ENCODE measurements at places on chromosomes 7 and 10.
A peak's percentile ranks its signal among the peaks of the same experiment; 100 is the strongest.

DNA sequence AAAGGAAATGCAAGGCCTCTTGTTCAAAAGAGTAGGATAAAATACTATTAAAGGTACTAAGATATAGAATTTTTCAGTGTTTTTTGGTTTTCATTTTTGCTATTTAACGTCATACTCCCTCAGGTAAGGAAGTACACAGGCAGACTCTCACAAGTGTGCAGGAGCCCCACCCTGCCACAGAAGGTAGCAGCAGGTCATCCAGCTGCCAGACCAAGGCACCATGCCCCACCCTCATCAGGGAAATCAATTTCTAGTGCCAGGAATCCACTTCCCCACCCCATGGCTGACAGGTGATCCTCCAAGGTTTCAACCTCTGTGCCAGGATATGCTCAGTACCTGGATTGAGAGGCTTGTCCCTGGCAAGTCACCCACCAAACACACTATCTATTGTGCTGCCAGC, 712.9 kb downstream of the SORCS3 start:
- DNase-seq = no peak

DNA sequence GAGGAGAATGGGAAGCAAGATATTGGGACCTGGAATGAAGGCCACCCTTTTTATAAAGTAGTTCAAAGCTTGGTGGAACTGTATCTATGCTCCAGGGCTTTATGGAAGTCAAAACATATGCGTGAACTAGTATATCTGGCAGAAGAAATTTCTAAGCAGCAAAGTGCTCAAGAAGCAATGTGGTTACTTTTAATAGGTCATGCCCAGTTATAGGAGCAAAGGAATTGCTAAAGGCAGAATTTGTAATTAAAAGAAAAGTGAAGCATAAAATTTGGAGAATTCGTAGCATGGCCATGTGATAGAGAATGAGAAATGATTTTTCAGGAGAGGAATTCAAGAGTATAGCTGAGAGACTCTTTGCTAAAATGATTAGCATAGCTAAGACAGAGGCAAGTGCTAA, 1110.4 kb downstream of the XPNPEP1 start:
- no peak for DNase-seq

- DNase-seq = peak; percentile 15
Measured at GRCh38 chr10:127977357-127978009, 70.6 kb downstream of the PTPRE start.

- peak; percentile 58 for DNase-seq
Measured at GRCh38 chr10:22246680-22247391, 29.0 kb upstream of the EBLN1 start.

GRCh38 chr10:106711313-106711906, 453.1 kb downstream of the SORCS1 start:
- DNase-seq = peak; percentile 49

DNA sequence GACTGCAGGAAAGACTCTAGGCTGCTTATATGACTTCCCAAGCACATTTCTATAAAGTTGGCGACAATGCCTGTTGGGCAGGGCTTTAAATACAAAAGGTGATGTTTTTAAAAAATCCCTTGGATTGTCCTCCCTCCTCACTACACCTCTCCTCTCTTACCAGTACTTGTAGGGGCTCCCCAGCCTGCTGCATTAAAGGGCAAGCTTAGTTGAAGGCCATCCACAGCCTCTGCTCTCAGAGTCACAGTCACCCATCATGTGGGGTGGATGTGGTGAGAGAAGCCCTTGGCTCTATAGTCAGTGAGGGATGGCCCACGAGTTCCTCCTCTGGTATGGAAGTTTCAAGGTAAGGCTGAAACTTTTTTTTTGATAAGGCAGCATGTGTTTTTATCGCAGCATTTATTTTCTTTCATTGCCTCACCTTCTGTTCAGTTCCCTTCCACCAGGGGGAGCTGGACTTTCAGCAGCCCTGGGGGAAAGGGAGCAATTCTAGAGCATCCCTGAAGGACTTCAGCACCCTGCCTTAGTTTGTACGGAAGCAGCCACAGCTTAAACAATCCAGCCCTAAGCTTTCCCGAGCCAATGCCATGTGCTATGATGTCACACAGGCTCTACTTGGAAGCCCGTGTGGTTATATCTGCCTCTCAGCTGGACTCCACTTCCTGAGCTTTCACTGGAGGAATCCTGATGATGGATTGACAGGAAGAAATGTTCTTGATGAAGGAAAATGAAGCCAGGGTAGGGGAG, 131.9 kb downstream of the CALCR start:
- DNase-seq = peak; percentile 43

DNA sequence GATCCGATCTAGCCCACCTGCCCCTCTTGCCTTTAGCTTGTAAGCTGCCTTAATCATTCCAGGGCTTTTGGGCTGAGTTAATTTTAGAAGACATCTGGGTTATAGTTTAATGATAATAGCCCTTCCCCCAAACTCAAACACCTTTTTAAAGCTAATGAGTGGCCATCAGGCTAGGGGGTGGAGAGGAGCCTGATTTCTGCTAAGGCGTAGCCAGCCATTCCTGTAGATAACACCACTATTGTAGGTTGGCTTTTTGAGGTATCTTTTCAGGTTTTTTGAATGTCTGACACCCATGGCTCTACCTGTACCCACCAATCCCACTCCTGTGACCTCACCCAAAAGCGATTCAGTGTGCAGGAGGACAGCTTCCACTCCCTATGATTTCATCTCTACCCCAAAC, 7.6 kb upstream of the SYPL1 start:
- no peak for DNase-seq

DNA sequence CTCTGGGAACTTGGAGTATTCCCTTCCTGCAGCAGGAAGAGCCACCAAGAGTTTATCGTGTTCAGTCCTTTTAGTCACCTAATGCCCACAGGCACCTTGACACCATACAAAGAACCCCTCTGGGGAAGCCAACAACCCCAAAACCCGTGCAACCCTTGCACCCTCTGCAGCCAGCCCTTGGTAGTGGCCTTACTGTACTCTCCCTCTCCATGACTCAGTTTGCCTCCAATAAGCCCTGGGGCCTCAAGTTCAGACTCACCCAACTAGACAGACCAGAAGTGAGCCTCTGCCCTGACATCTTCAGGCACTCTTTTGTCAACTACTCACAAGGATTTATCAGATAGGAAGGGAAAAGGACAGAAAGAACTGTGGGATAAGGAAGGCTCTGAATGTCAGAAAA, 30.9 kb downstream of the KCNMA1 start:
- DNase-seq = no peak

GRCh38 chr7:67716729-67717128, 720.1 kb downstream of the TYW1 start:
- no peak for DNase-seq

- DNase-seq = no peak
Measured at GRCh38 chr7:1359051-1359400, 100.2 kb downstream of the MICALL2 start.

DNA sequence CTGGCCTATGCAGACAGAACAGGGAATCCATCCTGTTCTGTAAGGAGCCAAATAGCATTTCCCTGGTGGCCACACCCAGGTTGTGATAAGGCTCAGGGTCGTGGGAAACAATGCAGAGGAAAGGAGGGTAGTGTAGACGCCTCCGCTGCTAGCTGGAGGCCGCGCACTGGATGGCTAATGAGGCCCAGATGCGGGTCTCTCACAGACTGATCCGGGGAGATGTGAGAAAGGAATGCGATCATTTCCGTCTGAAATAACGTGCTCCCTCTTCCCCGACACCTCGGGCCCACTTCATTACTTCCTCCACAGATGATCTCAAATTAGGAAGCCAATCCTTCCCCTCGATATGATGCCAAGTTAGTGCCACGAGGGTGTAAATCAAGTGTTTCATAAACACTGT, 203.3 kb downstream of the TAX1BP1 start:
- no peak for DNase-seq

GRCh38 chr7:157972914-157973313, 614.7 kb downstream of the PTPRN2 start:
- no peak for DNase-seq

GRCh38 chr7:108629651-108630400, 60.2 kb downstream of the DNAJB9 start:
- DNase-seq = no peak

DNA sequence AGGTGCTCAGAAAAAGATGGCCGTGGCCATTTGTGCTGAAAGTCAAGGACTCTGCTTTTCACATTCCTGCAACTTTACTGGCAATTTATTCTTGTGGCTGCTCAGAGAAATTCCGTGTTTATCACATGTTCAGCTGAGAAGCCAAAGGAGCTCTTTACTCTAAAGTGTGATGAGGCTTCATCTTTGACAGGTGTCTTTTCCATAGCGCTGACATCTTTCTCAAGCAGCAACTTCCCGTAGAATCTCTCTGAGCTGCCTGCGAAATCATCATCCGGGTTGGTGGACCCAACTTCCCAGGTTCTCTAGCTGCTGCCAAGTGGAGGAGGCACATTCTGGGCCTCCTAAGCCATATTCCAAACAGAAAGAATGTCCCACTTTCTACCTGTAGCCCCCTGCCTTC, 16.9 kb upstream of the NPS start:
- DNase-seq = no peak

DNA sequence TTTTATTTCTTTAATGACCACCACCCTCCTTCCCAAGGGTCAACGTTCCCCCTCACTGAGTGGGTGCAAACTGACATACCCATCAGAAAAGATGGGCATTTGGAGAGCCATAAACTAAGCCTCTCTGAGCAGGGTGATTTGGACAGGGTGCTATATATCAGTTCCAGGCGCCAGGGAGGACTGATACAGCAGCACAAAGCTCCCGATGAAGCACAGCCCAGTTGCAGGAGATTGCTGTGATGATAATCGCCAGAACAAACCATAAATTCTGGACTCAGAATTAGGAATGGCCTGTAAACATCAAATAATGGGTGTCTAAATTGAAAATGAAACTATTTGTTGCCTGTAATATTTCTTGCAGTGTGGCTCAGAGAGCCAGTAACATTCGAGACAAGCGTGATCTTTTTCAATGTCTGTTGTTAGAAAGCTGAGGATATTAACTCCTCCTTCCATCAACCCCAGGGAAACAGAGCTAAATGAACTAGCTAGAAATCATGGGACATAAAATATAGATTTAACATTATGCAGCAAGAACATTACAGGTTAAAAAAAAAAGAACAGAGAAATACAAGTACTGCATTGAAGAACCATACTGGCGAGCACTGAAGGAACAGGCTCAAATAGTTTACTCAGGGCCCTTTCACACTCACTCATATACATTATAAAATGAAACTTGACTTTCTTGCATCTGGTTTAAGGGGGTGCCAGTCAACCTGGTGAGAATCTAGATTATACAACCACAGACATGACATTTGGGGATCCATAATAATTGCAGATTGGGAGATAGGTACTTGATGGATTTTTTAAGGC, 137.5 kb upstream of the LRRTM3 start:
- DNase-seq = no peak

DNA sequence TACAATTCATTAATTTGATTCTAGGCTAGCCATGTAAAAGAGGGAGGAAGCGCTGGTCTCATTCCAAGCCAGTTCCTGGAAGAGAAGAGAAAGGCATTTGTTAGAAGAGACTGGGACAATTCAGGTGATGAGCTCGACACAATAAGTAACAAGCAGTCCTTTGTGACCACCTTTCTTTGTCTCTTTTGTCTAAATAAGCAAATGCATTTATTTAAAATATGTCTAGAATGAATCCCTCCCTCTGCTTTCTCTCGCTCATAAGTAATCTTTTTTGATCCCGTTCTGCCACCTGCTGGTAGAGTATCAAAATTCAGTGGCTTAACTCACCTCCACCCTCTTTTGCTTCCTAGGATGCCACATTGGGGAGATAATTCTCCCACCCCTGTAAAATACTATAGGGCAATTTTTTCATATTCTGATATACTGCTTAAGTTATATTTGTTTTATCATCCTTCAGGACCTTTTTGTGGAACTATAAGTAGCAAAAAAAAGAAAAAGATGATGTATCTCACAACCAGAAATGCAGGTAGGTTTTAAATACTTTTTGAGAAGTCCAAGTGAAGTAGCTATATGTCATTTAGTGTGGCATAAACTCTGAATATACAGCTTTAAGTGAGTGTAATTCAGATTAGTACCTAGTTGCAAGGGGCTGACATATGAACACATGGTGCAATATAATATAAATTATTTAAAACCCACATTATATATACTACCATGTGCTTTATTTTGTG, 91.5 kb downstream of the GSDME start:
- DNase-seq = peak; percentile 48

GRCh38 chr7:51111241-51111940, 205.2 kb downstream of the COBL start:
- no peak for DNase-seq

- DNase-seq = no peak
Measured at GRCh38 chr7:152860310-152860709, 100.8 kb downstream of the ACTR3B start.

GRCh38 chr7:26279405-26279804, 12.3 kb upstream of the SNX10 start:
- DNase-seq = peak; percentile 34

DNA sequence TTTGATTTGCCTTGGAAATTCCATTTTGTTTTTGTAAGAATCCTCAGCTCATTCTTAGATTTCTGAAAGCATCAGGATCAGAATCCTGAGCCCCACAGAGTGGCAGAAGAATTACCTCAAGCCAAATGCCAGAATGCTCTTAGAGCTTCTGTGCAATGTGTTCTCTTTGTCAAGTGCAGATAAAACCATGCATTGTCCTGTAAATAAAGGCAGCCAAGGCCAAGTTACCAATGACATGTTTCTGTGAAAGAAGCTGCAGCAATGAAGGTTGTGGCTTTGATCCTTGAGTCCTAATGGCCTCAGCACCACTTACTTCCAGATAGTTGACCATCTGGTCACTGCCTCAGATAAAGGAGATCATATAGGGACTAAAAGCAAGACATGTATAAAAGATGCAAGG, 343.3 kb upstream of the AKR1E2 start:
- DNase-seq = no peak

DNA sequence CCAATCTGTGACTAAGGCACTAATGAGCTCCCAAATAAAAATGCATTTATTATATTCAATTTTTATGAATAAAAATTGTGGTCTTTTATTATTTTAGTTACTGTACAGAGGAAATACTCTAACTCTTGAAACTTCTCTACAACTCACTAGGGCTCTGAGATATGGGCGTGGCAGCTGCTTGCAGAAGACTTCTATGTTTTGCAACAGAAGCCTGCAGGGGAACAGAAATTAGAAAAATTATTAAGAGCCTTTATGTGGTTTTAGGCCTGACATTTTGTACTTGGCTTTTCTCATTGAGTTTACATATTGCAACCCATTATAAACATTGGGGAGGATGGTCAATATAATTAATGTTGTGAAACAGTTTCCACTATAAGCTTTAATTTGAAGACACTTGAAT, 581.4 kb downstream of the TNS3 start:
- DNase-seq = no peak

GRCh38 chr7:113142385-113143119, 24.2 kb upstream of the SMIM30 start:
- no peak for DNase-seq

DNA sequence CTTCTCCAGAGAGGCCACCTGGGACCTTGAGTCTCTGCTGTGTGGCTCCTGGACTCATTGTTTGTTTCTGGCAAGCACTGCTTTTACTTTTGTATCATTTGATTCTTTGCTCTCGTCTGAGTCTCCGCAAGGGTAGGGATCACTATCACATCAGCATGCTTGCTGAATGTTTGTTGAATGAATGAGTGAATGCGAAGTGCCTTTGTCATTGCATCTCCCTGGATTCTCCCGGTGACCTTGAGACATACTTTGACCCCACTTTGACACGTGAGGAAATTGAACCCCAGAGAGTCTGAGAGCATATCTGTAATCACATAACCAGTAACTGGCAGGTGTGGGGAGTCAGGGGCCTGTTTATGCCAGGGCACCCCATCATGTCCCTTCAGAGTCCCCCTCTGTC, 92.8 kb downstream of the ZMIZ1 start:
- no peak for DNase-seq

GRCh38 chr7:38478404-38478803, 152.8 kb downstream of the AMPH start:
- DNase-seq = no peak

Measured in stimulated activated CD4-positive, alpha-beta T cell treated with anti-CD3 and anti-CD28 coated beads, Interleukin-15, amount 100 ng/mL, for 24 hours (primary cell).